ENCODE measurements at places on chromosomes 13 and 19.

DNA sequence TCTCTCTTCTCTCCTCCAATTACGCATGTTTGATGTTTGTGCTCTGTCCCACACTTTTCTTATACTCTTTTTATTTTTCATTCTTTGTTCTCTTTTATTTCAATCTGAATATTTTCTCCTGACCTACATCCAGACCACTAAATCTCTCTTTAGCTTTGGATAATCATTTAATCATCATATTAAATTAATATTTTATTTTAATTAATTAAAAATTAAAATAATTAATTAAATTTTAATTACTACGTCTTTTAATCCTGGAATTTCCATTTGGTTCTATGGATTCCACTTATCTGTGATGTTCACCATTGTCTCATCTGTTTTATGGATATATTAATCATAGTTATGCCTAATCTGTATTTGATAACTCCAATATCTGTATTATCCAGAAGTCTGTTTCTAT, 62.4 kb downstream of the SPACA7 start:
- DNase-seq: no peak

DNA sequence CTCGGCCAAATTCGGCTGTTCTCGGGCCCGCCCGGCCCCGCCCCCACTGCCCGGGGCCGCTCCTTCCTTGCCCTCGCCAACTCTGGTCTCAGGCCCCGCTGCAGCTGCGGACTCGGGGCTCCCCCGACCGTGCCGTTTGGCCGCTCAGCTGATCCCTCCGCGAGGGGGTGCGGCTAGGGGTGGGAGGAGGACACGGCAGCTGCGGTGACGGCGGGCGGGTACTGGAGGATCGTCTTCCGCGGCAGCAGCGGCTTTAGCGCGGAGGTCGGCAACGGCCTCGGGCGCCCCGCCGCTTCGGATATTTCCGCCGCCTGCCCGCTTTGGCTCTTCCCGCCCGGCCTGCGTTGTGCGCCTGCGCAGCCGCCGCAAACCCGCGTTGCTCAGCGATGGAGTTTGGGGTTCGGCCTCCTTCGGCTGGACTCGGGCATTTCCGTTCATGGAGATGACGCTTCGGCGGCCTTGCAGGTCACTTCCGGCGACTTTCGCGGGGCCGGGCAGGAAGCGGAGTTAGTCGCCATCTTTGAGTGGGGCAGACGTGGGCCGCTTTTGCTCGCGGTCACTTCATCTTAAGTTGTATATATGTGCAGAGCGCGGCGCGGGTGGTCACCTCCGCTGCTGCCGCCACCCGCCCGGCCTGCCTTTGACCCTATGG, 338 bp upstream of the UBE2M start:
- peak; percentile 100 for DNase-seq

DNA sequence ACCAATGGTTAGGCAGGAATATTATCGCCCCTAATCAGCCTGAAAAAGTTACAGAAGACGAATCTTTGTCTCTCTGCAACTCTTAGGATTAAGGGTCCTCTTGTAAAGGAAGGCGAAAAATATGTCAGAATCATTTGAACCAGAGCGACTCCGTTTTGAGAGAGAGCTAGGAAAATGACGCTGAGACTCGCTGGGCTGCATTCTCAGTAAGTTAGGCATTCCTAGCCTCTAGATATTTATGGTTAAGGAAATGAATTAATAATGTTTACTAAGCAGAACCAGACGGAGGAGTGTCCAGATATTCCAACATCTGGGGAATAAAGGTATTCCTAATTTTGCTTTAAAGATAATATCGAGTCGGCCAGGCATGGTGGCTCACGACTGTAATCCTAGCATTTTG, 755 bp upstream of the ZNF726 start:
- no peak for DNase-seq

- DNase-seq: no peak
These were observed 371.1 kb upstream of the SPRY2 start for GRCh38 chr13:80712026-80712425.

- DNase-seq: no peak
These were observed 7.8 kb downstream of the ANKLE1 start for GRCh38 chr19:17289489-17289888.

DNA sequence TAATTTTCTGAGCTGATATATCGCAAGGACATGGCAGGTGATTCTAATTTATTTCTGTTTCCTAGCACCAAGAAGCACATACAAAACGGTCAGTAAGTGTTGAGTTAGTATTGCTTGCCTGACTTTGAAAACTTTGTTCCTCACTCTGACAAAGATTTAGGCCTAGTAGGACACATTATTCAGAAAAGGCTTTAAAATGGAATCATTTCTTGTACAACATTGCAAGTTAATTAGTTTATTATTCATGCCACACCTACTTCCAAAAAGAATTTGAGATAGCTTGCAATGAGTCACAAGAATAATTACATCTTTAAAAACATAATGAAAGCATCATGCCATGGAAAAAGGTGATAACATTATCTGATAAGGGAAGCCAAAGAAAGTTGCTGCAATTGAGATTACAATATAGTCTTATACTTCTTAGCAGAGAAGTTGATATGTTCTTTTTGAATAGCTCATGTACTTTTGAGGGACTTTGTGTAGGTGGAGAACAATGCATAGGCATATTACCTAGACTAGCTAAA, 474.2 kb downstream of the KLF5 start:
- DNase-seq: no peak

GRCh38 chr13:21011378-21011777, 50.0 kb downstream of the LATS2 start:
- DNase-seq: no peak

DNA sequence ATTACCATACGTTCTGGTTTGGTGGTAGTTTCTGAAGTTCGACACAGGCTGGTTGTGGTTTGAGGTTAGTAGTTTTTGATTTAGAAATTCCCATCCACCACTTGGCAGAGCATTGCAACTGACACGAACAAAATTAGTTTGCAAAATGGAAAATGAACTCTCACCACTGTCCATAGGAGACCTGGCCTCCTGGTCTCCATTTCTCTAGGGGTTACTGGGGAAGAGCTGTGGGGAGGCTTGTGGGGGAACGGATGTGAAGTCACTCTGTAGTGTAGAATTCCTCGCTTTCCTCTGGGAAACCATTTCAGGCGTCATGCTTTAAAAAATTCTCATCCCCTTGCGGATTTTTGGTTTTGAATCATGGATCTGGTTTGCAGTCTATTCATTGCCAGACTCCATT, 321.5 kb upstream of the MAB21L1 start:
- no peak for DNase-seq

GRCh38 chr13:79837741-79838450, 356.9 kb downstream of the NDFIP2 start:
- DNase-seq: no peak

- no peak for DNase-seq
These were observed 109.8 kb downstream of the POSTN start for GRCh38 chr13:37488726-37489125.

GRCh38 chr13:101875717-101876393, 423.4 kb downstream of the ITGBL1 start:
- DNase-seq: no peak

DNA sequence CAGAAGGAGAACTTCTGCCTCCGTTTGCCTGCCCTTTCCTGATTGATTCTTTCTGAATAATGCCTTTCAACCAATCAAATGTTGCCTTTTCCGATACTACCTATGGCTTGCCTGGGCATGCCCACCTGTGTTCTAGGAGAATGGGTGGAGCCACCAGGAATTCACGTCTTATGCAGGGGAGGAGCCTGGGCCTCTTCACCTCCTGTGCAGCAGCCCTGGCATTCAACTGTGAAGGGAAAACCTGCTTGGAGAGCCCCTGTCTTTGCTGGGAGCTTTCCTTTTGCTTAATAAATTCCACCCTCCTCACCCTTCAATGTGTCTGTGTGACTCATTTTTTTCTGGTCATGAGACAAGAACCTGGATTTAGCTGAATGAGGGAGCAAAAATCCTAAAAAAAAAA, 730.7 kb downstream of the UQCRFS1 start:
- no peak for DNase-seq

- peak; percentile 66 for DNase-seq
These were observed 868 bp upstream of the EGLN2 start for GRCh38 chr19:40797963-40798682.

GRCh38 chr13:106348075-106348840, 187.2 kb downstream of the EFNB2 start:
- DNase-seq: no peak

DNA sequence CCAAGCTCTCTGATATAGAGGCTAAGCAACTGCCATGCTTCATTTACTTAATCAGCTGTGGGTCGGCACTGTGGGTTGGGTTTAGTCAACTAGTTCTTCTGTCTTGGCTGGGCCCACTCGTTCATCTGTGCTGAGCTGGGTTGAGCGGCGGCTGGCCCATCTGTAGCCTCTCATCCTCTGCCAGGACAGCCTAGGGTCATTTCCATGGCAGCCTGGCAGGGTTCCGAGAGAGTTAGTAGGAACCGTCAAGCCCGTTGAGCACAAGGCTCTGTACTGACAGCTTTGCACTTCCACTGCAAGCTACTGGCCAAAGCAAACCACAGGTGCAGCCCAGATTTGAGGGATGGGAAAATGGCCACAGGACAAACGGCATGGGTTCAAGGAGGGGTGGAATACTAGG, 6.6 kb upstream of the ZNF835 start:
- DNase-seq: no peak

GRCh38 chr13:97493456-97493855, 59.5 kb downstream of the RAP2A start:
- no peak for DNase-seq

- DNase-seq: no peak
These were observed 315.7 kb downstream of the KCTD12 start for GRCh38 chr13:76570510-76570971.

- DNase-seq: no peak
These were observed 193.3 kb downstream of the PCDH9 start for GRCh38 chr13:67036699-67037457.

DNA sequence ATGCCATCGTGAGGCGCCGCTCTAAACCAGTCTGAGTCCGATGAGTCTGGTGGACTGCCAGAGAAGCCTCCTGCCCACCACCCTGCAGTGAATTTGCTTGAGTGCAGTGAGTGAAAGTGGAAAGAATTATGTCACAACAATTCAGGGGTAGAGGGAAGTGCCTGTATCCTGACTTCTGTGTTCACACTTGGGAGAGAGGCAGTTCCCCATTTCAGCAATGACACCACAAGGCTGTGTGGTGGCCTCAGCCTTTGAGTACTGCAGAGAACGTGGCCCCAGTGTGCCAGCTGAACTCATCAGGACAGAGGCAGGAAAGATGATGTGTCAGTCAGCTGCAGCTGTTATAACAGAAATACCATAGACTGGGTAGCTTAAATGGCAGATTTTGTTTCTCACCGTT, 155.6 kb downstream of the COG6 start:
- no peak for DNase-seq

GRCh38 chr19:2722541-2723344, 1.6 kb upstream of the DIRAS1 start:
- no peak for DNase-seq

- no peak for DNase-seq
These were observed 7.4 kb downstream of the TGDS start for GRCh38 chr13:94588541-94588940.

GRCh38 chr13:108322206-108322824, 52.8 kb downstream of the TNFSF13B start:
- no peak for DNase-seq

DNA sequence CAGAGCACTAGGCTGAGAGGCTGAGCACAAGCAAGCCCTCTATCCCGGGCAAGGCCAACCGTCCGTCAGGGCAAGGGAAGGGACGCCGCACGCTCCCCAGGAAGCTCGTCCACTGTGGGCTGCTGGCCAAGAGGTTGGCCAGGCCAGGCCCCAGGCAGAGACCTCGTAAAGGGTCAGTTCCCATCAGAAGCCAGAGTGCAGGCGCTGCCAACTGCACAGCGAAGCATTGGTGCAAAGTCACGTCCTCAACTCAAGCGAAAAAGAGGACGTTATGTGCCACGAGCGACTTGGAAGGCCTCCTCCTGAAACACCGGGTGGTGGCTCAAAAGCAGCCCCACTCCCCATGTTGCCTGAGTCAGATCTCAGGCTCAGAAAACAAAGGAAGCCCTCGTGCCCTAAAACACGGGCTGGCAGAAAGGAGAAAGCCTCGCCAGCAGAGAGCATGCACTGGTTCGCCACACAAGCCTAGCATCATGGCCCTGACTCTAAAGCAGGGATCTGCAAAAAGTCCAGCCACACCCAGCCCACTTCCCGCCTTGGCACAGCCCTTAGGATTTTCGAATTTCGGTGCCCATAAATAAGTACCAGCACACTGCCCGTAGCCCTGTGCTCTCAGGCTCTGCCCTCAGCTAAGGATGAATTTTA, 4.7 kb downstream of the AKAP8 start:
- DNase-seq: no peak

GRCh38 chr19:13782537-13782936, 8.3 kb downstream of the C19orf53 start:
- no peak for DNase-seq

DNA sequence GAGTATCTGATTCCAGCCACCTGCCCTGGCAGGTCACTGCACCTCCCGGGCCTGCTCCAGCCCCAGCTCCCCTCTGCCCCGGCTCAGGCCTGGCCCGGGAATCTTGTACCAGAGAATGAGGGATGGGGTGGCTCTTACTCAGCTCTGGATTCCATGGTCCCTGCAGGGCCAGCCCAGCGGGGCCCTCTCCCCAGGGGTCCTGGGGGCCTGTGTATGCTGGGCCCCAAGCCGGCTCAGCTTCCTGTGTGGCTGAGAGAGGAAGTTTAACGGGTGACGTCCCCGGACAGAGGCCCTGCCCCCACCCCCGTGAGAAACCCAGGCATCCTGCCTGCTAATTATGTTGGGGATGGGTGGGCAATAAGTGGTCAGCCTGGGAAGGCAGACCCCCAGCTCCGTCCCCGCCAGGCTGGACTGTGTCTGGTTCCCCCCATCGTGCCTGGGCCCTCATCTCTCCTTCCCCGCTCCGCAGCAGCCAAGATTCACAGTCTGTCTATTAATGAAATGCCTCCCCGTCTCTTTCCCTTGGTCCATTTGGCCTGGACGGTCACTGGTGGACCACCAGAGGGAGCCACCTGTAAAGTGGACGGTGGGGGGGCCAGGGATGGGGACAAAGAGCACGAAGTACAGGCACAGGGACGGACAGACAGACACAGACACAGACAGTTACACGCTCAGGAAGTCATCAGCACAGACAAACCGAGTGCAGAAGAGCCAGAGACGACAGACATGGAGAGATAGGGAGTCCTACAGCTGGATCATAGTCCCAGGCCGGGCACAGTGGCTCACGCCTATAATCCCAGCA, at the start of gene DENND1C:
Gene DENND1C (minus strand): TSS at position 247 of the 802 bp plus-strand sequence. CDS start 92 bp downstream, at position 155.
- peak; percentile 59 for DNase-seq

DNA sequence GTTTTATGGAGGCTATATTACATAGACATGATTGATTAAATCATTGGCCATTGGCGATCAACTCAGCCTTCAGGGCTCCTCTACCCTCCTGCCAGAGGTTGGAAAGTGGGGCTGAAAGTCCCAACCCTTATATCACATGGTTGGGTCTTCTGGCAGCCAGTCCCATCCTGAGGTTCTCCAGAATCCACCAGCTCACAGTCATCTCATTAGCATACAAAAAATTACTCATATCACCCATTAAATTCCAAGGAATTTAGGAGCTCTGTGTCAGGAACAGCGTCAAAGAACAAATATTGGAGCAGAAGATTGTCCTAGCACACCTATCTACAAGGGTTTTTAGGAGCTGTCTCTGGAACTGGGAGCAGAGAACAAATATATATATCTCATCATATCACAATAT, 39.4 kb upstream of the FARP1 start:
- no peak for DNase-seq
